ENCODE measurements at places on chromosomes 5 and 9. TPM values are rescaled to one million over a fixed set of nuclear protein-coding genes. Genes with fewer than 3 reads are reported as not detected.

RANBP3L gene
- 0.50 TPM for total RNA-seq

PAEP gene
- total RNA-seq: 15.7 TPM

ARSI gene
- total RNA-seq: 0.82 TPM

SPINK13 gene
- total RNA-seq: not detected

NEUROG1 gene
- total RNA-seq: not detected

ADGRD2 gene
- not detected for total RNA-seq

TMEM215 gene
- not detected for total RNA-seq

PCDHB9 gene
- not detected for total RNA-seq

BARHL1 gene
- total RNA-seq: not detected

MEGF10 gene
- 1.1 TPM for total RNA-seq

TNFSF15 gene
- total RNA-seq: 0.23 TPM

SOHLH1 gene
- total RNA-seq: not detected

SPINK7 gene
- total RNA-seq: not detected

CCDC152 gene
- 0.03 TPM for total RNA-seq

WWC1 gene
- total RNA-seq: 48.7 TPM

MARCHF11 gene
- not detected for total RNA-seq

CARTPT gene
- total RNA-seq: not detected

GLRA1 gene
- total RNA-seq: not detected
